Right kidney (tissue), 9 donors: ENCODE measurements at places on chromosomes 5 and 9.

GRCh38 chr9:109442716-109443115, 55.4 kb downstream of the PTPN3 start:
- DNase-seq: no peak

DNA sequence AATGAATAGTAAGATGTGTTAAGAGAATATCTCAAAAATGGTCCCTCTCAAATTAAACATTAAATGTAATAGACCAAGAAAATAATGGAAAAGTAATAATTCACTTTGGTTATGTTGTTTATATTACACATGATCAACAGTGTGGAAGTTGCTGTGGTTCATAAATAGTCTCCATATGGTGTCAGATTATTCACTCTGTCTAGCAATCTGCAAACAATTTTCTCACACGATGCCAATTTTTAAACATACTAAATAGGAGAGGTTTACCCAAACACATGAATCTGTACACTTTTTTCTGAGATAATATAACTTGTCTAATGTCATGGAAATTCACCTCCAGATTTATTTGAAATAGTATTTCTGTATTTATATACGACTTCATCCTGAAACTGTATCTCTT, 217.4 kb upstream of the FBXL7 start:
- DNase-seq: no peak

DNA sequence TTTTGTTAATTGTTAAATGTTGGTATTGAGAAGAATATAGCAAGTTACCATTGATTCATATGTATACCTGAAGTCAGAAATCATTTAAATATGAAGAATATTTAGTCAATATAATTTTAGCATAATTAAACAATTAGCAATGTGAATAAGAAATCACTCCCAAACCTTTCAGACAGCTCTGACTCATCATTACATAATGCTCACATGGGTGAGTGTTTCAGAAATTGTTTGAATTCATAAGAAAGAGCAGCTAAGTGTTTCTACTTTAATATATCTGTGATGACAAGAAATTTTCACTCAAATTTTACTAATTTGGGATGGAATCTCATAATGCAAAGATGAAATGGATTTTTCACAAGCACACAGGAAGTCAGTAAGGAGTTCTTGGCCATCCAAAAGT, 42.0 kb upstream of the CDC42SE2 start:
- DNase-seq: no peak

- no peak for DNase-seq
Observed at GRCh38 chr9:92501671-92502393, 19.5 kb upstream of the ASPN start.

DNA sequence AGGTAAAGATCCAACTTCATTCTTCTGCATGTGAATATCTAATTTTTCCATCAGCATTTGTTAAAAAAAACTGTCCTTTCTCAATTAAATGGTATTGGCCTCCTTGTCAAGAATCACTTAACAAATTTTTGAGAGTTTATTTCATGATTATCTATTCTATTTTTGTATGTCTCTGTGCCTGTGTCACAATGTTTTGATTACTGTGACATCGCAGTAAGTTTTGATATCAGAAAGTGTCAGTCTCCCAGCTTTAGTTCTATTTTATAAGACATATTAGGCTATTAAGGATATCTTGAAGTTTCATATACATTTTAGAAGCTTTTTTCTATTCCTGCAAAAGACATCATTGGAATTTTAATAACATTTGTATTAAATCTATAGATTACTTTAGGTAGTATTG, 33.6 kb downstream of the GABRA6 start:
- no peak for DNase-seq

GRCh38 chr5:124462751-124463150, 283.7 kb downstream of the ZNF608 start:
- DNase-seq: no peak

- no peak for DNase-seq
Observed at GRCh38 chr9:133250741-133251170, 24.2 kb downstream of the ABO start.

DNA sequence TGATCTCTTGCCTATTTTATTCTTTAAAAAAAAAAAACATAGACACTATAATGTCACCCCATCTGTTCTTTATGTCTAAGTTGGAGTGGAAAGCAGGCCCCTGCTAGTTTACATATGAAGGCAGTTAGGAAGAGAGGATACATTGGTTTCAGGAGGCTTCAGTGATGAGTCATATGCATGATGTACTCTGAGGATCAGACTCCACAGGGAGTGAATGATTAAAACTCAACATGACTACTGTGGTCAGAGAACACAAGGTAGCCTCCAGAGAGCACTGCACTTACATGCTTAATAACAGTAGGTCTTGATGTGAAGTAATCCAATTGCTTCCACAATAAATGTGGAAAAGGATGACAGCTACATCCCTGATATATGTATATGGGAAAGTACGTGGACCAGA, 22.7 kb upstream of the FSTL4 start:
- no peak for DNase-seq

GRCh38 chr5:142181547-142182163, 73.1 kb downstream of the NDFIP1 start:
- DNase-seq: no peak

DNA sequence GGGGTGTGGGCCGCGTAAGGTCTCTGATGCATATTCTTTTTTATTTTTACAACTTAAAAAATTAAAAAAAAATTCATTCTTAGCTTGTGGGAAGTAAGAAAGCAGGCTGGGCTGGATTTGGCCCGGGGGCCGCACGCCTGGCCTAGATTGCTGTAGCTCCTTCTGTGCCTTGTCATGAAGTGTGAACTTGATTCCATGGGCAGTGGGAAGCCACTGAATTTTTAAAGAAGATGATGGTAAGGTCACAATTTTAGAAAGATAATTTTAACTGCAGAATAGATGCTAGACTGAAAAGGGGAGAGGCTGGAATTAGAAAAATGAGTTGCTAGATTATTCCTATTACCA, 56.1 kb downstream of the EHMT1 start:
- no peak for DNase-seq

DNA sequence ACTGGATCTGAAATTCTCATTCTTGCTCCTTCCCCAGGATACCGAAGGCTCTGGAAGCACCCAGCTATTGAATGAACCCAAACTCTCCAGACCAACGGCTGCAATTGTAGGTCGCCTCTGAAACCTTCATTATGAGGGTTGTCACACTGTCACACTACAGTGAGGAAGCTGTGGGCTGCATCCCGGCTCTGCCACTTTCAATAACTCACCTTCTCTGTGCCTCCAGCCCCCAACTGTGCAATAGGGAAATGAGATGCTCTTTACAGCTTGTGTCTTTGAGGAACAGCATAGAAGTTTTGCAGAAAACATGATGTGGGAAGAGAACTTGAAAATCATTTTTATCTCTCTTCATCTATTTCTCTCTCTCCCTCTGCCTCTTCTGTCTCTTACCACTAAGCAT, 69.6 kb upstream of the TGFBR1 start:
- no peak for DNase-seq

- DNase-seq: no peak
Observed at GRCh38 chr5:11239261-11240015, 478.4 kb upstream of the DAP start.

GRCh38 chr5:177294632-177295031, 8.9 kb downstream of the RAB24 start:
- no peak for DNase-seq

DNA sequence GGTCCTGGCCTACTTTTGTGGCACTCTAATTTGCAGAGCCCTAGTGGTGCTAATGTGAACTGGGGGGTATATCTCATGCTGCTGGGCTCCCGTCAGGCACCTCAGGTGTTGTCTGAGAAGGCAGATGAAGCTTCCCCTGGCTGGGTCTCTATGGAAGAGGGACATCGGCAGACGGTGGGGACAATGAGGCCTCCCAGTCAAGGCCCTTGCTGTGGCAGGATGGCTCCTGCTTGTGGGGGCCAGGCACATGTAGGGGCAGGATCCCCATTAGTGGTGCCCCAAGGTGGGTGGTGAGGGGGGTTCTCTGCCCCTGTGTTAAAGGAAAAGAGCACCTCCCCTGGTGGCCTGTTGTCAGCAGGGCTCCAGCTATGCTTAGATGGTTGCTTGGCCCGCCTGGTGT, 192.8 kb upstream of the S1PR3 start:
- DNase-seq: no peak

DNA sequence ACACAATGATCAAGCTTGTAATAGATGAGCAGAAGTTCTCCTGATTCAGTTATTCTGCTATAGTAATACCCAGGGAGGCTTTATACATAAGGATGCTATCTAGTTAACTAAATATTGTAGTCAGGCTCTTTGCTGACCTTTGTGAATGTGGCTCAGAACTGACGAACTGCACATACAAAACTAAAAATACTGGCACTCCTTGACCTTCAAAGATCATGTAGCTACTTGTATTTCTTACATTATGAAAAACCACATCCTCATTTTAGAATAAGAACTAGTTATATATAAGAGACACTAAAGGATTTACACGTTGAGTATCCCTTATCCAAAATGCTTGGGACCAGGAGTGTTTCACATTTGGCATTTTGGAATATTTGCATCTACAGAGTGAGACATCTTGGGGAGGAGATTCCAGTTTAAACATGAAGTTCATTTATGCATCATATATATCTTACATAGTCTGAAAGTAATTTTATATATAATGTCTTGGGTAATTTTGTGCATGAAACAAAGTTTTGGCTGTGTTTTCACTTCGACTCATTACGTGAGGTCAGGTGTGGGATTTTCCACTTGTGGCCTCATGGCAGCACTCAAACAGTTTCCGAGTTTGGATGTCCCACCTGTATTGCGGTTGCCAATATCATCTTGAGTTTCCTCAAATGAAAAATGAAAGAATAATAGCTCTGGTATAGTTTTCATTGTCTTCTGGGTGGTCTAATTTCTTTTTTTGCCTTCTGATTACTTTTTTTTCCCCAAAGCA, 58.4 kb upstream of the FBXL7 start:
- no peak for DNase-seq

DNA sequence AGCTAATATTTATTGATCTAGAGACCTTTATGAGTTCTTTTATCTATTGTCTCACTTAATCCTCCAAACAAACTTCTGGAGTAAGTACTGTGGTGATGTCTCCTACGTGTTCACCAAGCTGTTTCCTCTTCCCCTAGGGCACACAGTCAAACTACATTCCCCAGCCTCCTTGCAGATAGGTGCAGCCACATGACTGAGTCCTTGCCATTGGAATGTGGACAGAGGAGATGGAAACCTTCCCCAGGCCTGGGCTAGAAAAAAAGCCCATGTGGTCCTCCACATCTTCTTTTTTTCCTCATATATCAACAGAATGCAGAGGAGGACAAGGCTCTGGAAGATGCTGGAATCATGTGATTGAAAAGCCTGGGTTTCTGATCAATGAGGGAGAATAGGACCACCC, 88.0 kb downstream of the ANKRD55 start:
- DNase-seq: no peak

GRCh38 chr5:107112216-107112615, 558.5 kb downstream of the EFNA5 start:
- no peak for DNase-seq

DNA sequence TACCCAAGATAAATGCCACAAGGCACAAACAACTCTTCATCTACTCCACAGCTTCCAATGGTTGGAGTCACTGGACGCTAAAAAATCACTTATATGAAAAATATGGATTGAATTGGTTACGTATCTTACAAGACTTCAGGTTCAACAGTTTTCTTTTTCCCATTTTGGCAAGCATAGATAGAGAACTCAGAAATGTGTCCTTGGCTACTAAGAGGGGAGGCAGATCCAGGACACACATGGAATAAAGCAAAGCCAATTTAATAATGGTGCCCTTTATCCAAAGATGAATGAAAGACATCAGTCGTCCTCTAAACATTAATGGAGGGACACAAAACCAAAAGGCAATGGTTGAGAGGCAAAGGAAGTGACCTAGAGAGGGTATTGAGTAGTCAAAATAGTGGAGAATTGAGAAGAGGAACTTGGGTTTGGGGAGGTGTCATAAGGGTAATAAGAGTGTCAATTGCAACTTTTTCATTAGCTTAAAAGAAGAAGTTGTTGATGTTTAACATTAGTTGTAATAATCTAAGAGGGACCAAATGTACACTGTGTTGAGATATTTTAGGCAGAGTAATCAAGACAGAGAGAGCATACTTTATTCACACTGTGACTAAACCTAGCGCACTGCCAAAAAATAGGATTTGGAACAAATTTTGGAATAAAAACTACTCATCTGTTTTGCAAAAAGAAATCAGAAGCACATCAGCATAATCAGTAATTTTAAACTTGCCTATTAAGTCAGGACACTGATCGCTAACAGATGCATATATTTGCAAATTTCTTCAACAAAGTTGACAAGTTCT, 308.2 kb downstream of the ARL15 start:
- DNase-seq: no peak

- DNase-seq: no peak
Observed at GRCh38 chr5:31317665-31318064, 124.2 kb downstream of the CDH6 start.

GRCh38 chr9:95035846-95036245, 281.7 kb downstream of the FANCC start:
- DNase-seq: no peak

DNA sequence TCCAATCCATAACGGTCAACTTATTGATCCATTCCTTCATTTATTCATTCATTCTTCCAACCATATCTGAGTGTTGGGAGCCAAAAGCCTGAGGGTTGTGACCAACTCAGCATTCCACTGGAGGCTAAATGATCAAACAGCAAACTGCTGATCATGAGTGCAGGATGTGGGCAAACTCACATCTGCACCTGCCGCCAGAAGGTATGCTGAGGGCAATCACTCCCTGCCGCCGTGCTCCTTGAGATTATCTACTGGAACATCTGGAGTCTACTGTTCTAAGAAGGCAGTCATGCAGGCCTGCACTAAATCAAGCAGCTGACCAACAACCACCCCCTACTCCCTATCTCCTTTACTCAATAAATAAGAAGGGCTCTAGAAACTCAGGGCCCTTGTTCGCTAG, 184.0 kb downstream of the TTLL11 start:
- DNase-seq: no peak

DNA sequence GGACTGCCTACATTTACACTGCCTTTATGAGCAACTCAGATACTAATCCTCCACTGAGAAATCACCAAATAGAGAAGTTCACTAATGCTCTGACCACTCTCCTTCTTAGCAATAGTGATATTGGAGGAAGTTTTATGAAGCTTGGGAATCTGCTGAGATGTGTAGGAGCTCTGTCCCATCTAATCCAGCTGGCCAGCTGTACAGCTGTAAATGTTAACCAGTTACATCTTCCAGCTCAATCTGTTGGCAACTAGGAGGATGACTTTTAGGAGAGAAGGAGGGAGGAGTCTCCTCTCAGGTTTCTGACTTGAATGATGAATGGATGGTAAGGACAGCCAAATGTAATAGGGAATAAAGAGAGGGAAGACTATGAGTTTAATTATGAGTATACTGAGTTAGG, 36.3 kb upstream of the LRRC19 start:
- DNase-seq: no peak

DNA sequence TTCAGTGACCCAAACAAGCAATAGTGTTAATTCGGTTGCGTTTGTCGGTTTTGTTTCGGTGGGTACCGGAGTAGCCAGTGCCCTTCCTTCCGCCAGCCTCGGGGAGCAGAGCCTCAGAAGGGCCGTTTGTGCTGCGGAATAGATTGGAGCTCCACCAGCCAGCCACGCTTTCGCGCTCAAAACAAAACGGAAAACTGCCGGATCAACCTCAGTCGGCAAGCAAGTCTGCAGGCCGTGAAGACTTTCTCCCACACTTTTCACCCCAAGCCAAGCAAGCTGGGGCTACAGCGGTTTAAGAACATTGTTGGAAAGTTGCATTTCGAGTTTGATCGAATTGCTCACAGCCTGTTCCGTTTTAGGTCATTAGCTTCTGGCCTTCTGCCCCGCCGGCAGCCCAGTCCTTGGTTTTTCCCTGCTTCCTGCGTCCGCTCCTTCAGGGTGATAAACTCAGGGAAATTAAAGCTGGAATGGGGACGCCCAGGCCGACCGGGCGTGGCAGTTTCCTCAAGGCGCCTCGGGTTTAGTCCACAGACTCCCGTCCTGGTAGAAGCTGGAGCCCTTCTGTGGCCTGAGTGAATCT, 803 bp upstream of the CCNO start:
- DNase-seq: peak; percentile 67
